ENCODE measurements at places on chromosomes 3 and 15.

DNA sequence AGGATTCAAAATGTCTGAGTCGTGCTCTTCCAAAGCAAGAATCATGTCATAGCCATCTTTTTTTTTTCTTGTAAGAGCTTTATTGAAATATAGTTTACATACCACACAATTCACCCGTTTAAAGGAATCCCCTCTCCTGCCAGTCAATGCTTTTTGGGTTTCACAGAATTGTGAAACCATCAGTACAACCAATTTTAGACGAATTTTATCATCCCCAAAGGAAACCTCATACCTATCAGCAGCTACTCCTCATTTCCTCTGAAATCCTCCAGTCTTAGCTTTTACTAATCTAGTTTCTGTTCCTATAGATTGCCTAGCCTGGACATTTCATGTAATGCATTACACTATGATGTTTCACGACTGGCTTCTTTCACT is 39.6 kb downstream of the ADIPOQ start:
- DNase-seq = no peak

GRCh38 chr3:157746391-157746790 is 243.2 kb upstream of the VEPH1 start:
- no peak for DNase-seq

GRCh38 chr3:176119826-176120225 is 1077.5 kb downstream of the TBL1XR1 start:
- no peak for DNase-seq

DNA sequence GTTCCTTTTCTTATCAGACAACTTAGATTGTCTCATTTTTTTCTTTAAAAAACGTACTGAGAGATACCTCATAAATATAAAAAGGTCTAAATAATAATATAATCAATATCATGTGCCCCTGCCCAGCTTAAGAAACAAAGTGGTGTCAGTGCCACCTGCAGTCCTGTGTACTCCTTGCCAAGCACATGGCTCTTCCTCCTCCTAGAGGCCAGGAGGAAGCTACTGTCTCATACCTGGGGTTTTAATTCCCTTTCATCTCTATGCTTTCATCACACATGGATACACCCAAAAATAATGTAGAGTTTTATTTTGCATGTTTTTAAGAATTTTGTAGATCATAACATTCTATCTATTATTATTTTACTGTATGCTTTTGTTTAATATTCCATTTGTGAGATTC is 98.6 kb upstream of the C15orf61 start:
- no peak for DNase-seq

DNA sequence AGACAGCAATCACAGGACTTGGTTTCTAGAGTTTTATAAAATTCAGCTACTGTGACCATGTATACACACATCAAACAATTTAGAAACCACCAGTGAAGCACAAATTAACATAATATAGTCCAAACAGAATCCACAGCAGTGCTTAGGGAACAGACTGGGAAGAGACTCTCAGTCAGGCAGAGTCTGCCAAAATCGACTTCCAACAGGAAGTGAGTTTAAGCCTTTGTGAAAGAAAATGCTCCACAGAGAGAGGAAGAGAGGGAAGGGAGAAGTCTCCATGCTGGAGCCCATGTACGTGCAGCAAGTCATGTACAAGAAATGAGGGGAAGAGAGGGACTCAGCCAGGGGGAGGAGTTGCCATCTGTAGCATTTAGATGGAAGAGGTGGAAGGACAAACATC is 172.6 kb downstream of the IL5RA start:
- no peak for DNase-seq

- DNase-seq = no peak
Observed at GRCh38 chr3:46854555-46854991, 8.7 kb downstream of the MYL3 start.

DNA sequence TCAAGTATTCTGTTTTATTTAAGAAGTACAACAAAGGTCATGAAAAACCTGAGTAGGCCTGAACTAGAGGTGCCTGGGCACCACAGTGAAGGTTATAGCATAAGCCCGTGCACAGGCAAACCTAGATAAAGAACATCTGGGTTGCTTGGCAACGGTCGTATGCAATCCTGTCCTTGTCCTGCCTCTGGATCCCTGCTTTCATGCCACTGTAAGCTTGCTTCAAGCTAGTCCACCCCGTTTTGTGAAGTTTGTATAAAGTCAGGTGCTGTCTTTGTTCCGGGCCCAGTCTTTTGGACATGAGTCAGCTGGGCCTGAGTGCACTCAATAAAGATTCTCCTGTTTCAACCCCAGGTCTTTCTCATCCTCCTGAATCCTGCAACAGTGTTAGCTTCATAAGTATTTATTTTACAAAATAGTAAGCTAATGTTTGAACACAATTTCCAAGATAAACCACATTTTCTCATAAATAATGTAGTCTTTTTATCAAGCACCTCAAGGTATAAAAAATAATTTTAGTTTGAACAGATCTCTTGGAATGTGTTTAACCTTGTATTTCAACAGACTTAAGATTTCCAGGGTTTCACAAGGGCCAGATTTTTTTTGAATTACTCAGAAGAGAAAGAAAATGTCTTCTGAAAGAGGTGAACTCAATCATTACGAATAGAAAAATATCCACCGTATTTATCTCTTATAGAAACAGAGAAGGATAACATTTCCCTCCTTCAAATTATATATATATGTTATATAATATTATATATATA is 14.3 kb upstream of the SLC9C1 start:
- DNase-seq = no peak
